ENCODE measurements at places on chromosomes 2 and 18.

GRCh38 chr2:120486946-120487345 lies 141.0 kb downstream of the INHBB start:
- DNase-seq, result no peak

DNA sequence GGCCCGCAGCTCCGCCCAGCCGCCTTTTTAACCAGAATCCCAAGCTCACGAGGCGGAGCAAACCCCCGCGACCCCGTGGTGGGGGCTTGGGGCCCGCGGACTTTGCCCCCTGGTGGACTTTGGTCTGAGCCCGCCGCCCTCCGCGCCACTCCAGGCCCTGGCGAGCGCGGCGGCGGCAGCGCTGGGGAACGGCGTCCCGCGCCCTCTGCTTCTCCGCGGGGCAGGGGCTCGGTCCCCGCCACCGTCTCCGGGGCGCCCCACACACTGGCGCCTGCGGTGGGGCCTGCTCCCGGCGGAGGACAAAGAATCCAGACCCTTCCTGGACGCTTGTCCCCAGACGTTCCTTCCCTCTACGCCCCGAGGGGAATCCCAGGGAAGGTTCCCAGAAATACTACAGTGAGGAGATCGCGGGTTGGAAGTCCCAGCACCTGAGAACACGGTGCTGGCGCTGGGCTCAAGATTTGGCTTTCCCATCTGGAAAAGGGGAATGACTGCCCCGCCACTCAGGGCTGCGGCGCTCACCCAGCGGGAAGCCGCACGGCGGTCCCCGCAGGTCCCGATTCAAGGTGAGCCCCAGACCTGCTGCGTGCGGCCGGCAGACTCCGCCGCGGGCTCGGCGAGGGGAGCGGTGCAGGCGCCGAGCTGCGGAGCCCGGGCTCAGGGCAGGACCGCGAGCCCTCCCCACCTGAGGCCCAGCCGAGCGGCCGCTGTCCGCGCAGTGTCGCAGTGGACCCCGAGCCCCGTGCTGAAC lies at the start of gene HAAO:
Gene HAAO (minus strand): TSS at position 1 of the 751 bp plus-strand sequence. CDS start 47 bp downstream, outside the sequence.
- DNase-seq, result no peak

GRCh38 chr18:35042389-35043071 lies 1.3 kb downstream of the MAPRE2 start:
- DNase-seq, result no peak

GRCh38 chr2:42105330-42106256 lies 57.8 kb downstream of the PKDCC start:
- peak; percentile 57 for DNase-seq

DNA sequence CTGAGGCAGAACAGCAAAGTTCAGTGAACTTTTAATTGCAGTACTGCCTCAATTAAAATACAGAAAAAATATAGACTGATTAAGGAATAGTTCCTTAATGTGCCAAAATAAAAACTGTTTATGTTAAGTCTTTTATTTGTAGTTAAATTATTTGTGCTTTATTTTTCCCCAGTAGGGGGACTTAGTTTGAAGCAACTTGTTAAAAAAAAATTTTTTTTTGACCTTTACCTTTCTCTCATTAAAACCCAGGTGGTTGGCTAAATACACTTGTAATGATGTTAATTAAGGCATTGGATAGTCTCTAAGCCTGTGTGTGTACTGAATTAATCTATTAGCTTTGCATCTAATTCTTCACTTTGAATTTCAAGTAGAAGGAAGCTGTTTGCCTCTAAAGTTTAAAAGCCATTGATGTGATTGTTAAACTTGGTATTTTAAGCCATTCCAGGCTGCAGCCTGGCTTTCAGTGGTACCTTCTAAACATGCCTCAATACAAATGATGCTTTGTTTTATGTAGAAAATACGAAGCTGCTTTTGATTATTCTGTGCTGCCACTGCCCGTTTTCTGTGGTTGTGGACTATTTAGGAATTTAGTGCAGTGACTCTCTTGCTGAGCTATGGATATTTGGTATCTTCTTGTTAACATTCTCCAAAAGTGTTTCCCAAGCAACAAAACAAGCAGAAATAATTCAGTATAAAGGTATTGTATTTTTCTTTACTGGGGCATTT lies 102.9 kb downstream of the TANC1 start:
- DNase-seq, result no peak

- no peak for DNase-seq
Measured at GRCh38 chr18:75455249-75456198, 28.0 kb upstream of the SMIM21 start.

GRCh38 chr2:47488870-47489584 lies 86.1 kb downstream of the MSH2 start:
- no peak for DNase-seq

GRCh38 chr2:190637281-190637734 lies 11.6 kb upstream of the NAB1 start:
- no peak for DNase-seq

GRCh38 chr2:41937921-41938708 lies 109.7 kb upstream of the PKDCC start:
- no peak for DNase-seq

DNA sequence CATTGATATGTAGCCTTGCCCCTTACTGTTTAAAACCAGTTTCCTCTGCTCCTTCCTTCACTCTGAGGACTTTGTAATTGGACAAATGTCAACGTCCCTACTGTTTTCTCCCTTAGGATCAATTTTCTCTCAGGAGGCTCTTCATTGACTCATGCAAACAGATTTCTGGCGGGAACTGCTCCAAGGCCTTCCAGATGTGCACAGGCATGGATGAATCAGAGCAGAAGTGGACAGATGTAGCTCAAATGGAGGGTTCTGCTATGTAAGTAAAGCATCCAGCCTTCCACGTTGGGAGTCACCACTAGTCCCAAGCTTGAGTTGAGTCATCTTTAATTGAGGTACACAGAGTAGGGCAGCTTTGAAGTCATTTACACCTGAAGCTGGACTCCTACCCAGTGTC lies 34.1 kb upstream of the ZDBF2 start:
- no peak for DNase-seq

GRCh38 chr2:204360218-204361007 lies 184.9 kb upstream of the PARD3B start:
- no peak for DNase-seq

DNA sequence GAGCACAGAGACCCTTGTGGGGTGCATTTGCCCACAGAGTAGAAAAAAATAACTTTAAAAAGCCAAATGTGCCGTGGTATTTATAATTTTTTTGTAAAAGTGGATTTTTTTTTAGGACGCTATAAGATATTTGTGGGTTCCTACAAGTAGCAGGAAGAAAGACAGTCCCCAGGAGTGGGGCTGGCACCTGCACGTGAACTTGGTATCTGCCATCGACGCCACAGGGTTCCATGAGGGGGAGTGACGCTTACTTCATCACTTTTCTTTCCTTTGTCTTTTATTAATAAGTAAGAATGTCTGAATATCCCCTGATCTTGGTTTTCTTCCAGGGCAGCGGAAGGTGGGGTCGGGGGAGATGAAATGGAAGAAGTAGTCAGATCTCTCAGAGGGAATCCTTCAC lies 207.0 kb downstream of the TWIST2 start:
- no peak for DNase-seq

DNA sequence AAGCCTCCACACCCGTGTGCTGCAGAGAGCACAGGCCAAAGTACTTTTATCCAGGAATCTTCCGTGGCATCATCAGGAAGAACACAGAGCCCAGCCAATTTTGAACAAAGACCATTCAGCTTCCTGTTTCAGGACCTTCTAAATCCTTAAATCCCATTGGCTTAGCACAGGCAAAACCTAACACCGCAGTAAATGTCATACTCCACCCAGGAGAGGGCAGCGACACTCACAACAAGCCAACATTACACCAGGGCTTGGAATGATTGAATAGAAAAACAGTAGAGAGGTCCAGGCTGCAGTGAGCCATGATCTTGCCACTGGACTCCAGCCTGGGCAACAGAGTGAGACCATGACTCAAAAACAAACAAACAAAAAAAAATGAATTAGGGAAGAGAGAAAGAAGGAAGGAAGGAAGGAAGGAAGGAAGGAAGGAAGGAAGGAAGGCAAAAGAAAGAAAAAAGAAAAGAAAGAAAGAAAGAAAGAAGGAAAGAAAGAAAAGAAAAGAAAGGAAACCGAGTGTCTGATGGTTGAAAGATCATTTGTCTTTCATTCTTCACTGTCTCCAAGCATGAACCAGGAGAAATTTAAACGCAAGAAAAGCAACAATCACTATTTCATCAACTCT lies 144.6 kb upstream of the SATB2 start:
- no peak for DNase-seq

DNA sequence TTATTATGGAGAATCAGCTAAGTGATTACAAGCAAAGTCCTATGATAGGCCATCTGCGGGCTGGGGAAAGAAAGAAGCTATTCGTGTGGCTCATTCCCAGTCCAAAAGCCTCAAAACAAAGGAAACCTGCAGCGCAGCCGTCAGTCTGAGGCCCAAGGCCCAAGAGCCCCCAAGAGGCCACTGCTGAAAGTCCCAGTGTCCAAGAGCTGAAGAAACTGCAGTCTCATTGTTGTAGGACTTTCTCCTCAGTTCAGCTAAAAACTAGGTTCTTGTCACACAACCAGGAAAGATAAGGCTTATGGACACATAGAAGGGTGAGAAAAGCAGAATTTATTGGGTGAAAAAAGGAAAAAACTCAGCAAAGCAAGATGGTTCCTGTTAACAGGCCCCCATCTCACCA lies 143.2 kb downstream of the RHBDD1 start:
- DNase-seq, result no peak

DNA sequence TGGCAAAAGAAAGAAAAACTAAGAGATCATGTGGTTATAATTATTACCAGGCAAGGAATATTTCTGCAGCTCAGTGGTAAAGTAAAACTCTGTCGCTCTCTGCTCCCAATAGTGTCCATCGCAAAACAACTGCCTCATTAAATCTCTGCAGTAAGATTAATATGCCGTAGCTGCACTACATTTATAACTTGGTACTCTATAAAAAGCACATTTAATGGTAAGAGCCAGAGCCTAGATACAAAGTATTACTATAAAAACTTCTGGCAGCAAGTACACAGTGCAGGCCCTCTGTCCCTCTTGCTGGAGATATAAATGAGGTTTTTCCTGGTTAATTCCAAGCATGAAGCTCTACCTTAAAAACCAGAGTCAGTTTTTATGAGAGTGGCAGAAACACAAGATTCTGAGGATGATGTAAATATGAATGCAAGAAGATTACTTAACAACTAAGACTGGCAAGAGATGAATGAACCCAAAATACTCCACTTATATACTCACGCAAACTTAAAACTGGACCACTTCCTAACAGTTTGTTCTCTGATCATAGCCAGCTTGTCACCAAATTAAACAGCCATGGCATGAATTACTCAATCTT lies 25.5 kb downstream of the ZNF521 start:
- DNase-seq, result no peak

DNA sequence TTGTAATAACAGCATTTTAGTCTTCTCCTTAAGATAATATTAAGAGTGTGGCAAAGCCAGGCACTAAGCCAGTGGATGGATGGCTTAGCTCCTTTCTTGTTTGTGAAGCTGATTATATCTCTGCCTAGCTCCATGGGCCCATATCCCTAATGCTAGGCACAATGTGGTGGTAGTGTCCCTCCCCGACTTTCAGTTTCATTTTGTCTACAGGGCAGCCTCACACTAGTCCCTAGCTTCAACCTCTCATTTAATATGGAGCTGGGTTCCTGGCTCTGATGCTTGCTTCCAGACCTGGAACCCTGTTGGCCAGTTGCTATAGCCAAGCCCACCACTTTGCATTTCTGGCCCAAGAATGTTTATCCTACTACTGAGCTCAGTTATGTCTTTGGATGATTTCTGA lies 437.0 kb upstream of the MEIS1 start:
- DNase-seq, result no peak

- DNase-seq, result no peak
Measured at GRCh38 chr2:12615509-12615908, 101.2 kb upstream of the TRIB2 start.

- DNase-seq, result no peak
Measured at GRCh38 chr2:150978053-150978452, 283.6 kb downstream of the RBM43 start.

GRCh38 chr2:43019025-43019367 lies 207.4 kb downstream of the ZFP36L2 start:
- no peak for DNase-seq

GRCh38 chr2:172086241-172087206 lies 1.2 kb downstream of the DLX1 start:
- DNase-seq, result no peak

GRCh38 chr2:46632349-46632748 lies 153.0 kb downstream of the TMEM247 start:
- no peak for DNase-seq

GRCh38 chr2:11433822-11434221 lies 32.1 kb downstream of the E2F6 start:
- no peak for DNase-seq

DNA sequence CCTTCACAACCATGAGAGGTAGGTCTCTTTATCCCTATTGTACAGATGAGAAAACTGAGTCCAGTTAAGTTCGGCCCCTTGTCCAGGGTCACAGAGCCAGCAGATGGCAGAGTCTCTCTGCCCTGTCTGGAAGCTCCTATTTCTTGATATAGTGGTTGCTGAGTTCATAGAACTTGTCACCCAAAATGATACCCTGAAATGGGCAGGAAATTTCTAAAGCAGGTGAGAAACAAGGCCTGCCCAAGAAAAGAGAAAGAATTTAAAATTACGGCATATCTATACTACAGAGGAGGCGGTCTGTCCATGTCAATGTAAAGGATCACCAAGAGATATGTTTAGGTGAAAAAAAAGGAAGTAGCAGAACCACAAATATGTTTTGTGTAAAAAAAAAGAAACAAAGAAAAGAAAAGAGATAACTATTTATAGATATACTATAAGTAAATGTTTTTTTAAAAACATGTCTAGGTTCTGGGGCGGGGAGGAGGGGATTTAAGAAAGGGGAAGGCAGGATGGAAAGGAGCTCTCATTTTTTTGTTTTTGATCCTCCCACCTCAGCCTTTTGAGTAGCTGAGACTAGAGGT lies 39.8 kb downstream of the MYO7B start:
- no peak for DNase-seq

Data from stimulated activated CD4-positive, alpha-beta T cell treated with anti-CD3 and anti-CD28 coated beads, TNF-alpha, amount 100 ng/mL, for 24 hours (primary cell).